ENCODE measurements at places on chromosomes 2 and 18. TPM values are rescaled to one million over a fixed set of nuclear protein-coding genes. Genes with fewer than 3 reads are reported as not detected.

MC5R gene
- total RNA-seq: 0.49 TPM

KYNU gene
- 31.6 TPM for total RNA-seq

DNA sequence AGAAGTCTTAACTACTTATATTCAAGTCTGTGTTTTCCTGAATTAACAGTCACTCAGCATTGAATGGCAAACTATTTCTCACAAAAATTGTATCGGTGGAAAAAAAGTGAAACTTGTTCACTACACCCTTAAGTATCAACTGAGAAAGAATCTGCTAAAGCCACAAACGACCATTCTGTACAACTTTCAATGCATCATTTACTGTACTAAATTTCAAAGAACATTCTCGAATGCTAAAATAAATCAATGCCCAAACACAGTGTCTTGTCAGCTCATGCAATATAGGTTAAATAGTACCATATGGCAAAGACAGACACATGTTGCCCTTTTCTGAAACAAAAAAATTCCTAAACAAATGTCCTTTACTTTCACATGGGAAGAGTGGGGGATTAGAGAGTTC lies 9.0 kb downstream of the ZNF516 start:
- no peak for DNase-seq

DNA sequence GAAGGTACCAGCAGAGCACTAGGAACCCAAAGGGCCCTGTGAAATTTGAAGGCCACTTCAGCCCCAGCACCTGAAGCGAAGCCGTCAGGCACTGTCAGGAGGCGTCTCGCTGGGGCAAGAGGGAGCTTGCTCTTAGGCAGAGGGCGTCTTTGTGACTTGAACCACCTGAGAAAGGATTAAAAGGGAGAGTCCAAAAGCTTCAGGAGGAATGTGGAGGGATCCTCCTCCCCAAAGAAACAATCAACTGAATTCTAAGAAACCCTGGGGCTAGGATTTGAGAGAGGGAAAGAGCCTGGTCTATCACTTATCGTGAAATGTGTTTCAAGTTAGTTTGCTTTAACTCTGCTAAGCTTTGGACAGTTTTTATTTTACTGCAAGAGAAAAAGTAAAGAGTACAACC lies 324.9 kb upstream of the SOX11 start:
- DNase-seq: no peak

GRCh38 chr2:216784456-216784855 lies 75.4 kb downstream of the TNP1 start:
- DNase-seq: no peak

DNA sequence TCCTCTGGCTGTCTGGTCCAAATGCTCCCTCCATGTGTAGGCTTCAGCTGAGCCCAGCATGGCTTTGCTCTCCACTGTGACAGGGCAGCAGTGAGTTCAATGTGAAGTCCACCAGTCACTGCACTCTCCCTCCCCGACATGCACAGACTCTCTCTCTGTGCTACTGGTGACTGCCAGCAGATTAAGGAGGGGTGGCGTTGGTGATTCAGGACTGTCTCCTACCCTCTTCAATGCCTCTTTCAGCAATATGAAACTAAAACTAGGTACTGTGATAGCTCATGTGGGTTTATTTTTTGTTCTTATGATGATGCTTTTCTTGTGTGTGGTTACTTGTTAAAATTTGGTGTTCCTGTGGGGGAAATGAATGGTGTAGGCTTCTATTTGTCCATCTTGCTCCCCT lies 201.0 kb upstream of the RBMS1 start:
- DNase-seq: no peak

DNA sequence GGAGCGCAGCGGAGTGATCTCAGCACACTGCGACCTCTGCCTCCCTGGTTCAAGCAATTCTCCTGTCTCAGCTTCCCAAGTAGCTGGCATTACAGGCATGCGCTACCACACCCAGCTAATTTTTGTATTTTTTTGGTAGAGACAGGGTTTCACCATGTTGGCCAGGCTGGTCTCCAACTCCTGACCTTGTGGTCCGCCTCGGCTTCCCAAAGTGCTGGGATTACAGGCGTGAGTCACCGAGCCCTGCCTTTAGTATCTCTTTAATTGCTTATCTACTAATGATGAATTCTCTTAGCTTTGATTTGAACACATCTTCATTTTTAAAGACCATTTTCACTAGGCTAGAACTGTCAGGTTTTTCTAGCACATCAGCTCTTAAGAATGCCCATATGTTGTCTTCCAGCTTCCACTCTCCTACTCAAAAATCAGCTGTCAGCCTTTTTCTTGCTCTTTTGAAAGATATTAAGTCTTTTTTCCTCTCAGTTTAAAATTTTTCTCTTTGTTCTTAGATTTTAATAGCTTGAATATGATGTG lies 16.1 kb upstream of the MFSD2B start:
- DNase-seq: no peak

DNA sequence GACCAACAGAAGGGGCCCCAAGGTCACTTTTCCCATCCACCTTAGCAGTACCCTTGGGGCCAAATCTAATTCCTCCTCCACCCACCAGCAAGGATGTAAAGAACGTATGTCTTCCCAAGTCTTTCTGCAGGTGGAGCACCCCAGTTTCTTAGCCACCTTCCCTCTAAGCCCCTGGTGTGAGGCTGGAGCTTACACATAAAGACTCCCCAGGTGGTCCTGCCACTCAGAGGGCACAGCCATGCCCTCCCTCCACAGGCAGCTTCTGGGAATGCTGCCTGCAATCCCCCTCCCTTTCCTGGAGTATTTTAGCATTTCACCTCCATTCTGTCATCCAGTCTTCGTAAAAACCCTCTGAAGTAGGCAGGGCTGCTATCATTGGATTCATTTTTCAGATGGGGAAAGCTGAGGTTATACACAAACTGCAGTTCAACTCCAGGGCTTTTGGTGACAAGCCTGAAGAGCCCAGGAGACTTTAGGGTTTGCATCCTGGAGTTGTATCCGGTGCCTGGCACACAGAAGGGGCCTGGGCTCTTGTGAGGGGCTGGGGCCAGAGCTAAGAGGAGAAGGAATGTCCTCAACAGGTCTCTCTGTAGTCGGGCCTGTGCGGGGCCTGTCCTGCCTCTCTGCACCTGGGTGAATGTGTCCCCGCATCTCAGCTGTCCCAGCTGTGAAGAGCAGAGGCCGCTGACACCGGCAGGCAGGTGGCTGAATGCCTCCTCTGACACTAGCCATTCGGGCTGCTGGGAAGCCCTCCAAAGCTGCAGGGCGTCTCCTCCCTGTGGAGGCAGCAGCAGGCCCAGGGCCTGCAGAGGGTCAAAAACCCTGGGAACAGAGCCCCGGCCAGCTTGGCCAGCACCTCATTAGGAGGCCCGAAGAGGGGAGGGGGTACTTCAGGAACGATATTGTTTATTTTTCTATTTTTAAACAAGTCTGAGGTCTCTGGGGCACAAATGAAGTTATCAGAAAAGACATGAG lies 27.6 kb downstream of the CIB4 start:
- no peak for DNase-seq

- DNase-seq: no peak
These were observed 146.6 kb downstream of the PIEZO2 start for GRCh38 chr18:11002796-11003195.

GRCh38 chr2:105749583-105750400 lies 5.1 kb downstream of the NCK2 start:
- DNase-seq: no peak
